GM12864 (cell line): ENCODE measurements at places on chromosomes 16 and 17.

GRCh38 chr16:14445937-14446715, 183.9 kb downstream of the PARN start:
- DNase-seq, result no peak

GRCh38 chr17:15782866-15783265, 50.8 kb downstream of the TBC1D26 start:
- no peak for DNase-seq

- DNase-seq, result no peak
Measured at GRCh38 chr17:39325528-39326240, 75.7 kb downstream of the FBXL20 start.

- DNase-seq, result no peak
Measured at GRCh38 chr17:81339191-81339533, 44.1 kb upstream of the SLC38A10 start.

DNA sequence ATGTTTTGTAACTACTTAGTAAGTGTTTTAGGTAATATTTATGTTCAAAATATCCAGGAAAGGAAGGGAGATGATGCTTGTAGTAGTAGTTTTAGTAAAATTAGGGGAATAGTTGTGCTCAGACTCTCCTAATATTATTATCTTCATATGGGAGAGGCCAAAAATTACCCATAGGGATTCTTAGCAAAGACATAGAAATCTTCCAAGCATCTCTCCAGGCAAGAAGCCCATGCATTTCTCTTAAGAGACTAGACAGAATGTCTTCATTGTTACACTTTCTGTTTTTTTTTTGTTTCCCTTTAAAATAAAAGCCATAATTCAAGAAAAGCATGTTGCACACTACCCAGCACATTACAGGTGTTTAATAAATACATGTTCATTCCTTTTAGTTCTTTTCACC, 180.6 kb downstream of the CYB561 start:
- DNase-seq, result no peak

- DNase-seq, result no peak
Measured at GRCh38 chr16:83470416-83470815, 337.4 kb upstream of the HSBP1 start.

- peak; percentile 61 for DNase-seq
Measured at GRCh38 chr16:79628501-79628975, 28.0 kb upstream of the MAF start.

DNA sequence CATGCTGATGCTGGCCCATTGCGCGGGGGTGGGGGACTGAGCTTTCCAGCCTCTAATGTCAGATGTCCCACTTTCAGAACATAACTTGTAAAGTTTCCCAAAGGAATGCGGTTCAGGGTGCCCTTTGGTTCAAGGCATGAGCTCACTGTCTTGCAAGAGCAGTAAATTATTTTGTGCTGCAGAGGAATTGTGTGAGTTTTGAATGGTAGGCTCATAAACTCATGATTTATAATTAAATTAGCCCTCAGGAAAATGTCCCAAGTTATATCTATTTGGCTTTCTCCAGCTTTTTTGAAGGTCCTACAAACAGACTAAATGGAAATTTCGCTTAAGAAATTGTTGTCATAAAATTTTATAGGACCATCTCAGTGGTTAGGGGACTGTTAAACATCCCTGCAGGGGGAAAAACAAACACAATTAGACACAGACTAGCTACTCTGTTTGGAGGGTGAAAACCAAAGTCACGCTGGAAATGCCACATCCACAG, 321.8 kb downstream of the HS3ST3B1 start:
- DNase-seq, result no peak

DNA sequence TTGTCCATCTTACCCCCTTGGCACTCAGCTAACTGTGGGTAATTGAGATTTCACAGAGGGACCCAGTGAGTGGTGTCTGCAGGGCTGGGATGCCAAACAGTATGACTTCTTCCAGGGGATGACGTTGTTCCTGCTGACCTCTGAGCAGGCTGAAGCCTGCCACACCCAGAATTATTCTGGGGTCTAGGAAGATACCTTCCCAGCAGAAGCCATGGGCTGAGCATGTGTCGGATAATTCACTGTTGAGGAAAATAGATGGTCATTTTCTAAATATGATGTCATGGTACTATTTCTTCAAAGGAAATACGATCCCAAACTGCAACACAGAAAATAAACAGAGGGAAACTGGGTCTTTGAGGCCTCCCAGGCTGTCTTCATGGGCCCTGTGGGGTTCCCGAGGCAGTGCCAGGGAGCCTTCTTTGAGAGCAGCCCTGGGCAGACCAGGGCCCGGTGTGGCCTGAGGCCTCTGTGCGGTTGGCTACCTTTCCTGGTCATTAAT, 17.4 kb downstream of the WNT9B start:
- no peak for DNase-seq

DNA sequence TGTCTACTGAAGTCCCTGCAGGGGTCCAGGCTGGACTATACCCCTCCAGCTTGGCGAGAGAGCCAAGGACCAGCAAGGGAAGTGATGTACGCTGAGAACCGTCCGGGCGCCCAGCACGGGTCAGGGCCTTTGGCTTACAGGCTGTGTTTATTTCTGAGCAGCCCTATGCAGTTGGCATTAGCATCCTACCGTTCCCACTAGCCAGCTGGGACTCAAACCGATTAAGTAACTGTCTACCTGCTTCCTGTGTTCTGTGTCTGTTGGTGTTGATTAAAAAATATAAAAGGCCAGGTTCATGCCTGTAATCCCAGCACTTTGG, 73.8 kb downstream of the CMIP start:
- no peak for DNase-seq

- no peak for DNase-seq
Measured at GRCh38 chr17:17855976-17856375, 19.2 kb upstream of the SREBF1 start.

DNA sequence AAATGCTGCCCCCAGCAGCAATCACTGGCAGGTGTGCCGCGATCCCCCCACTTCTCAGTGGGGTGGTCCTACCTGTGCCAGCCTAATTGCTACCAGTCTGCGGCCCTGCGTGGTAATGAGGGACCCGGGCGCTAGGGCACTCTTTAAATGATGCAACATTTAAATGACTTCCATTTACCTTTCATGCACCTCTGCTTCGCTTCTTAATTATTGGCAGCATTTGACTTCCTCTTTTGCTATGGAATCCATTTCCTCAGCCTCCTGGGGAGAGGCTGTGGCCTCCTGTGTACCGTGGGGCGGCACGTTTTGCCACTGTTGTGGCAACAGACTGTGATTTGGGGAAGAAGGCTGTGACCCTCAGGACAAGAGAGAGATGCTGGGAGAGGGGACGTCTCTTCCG, 86.1 kb downstream of the RPA1 start:
- no peak for DNase-seq

- DNase-seq, result no peak
Measured at GRCh38 chr16:56667581-56668571, at the start of gene MT1G. TSS of gene MT1G (minus strand) at chr16:56668065. CDS start at chr16:56667993, 72 bp downstream.

GRCh38 chr16:81782236-81782635, 3.1 kb downstream of the PLCG2 start:
- DNase-seq, result no peak

GRCh38 chr16:19875900-19876299, 8.7 kb downstream of the GPRC5B start:
- no peak for DNase-seq

DNA sequence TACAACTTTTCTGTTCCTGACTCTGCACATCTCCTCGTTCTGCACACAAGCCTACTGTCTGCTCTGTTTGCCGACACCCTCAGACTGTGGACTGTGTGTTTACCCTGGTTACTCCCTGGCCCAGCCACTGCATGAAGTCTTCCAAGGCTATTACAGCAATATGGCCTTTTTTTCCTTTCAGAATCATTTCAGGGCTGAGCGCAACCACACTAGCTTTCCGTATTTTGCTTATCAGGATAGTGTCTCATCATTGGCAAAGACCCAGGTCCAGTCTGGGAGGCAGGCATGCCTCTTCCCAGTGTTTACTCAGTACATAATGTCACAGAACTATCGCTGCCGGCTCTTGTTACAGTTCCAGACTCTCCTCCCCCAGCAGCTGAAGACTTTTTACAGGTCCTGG, 10.1 kb downstream of the DNAH9 start:
- DNase-seq, result no peak

- DNase-seq, result no peak
Measured at GRCh38 chr16:88941913-88942909, 34.8 kb downstream of the CBFA2T3 start.

- no peak for DNase-seq
Measured at GRCh38 chr16:50274326-50275097, 8.2 kb downstream of the ADCY7 start.

- no peak for DNase-seq
Measured at GRCh38 chr16:81908466-81909262, 102.6 kb downstream of the SDR42E1 start.

GRCh38 chr17:43579566-43580140, 33.5 kb upstream of the ETV4 start:
- no peak for DNase-seq

- DNase-seq, result no peak
Measured at GRCh38 chr17:38603786-38604478, 1.8 kb downstream of the SRCIN1 start.

DNA sequence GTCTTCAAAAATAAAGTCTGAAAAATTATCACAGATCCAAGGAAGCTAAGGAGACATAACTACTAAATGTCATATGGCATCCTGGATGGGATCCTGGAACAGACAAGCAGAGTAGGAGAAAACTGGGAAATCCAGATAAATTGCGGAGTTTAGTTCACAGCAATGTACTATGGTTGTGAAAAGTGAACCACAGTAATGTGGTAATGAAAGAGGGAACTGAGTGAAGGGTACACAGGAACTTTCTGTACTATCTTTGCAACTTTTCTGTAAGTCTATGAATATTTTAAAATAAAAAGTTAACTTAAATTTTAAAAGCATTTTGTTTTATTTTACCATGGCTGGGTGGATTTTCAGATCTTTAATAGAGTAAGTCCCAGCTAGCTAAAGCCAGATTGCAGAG, 16.3 kb downstream of the SLFN12L start:
- no peak for DNase-seq

DNA sequence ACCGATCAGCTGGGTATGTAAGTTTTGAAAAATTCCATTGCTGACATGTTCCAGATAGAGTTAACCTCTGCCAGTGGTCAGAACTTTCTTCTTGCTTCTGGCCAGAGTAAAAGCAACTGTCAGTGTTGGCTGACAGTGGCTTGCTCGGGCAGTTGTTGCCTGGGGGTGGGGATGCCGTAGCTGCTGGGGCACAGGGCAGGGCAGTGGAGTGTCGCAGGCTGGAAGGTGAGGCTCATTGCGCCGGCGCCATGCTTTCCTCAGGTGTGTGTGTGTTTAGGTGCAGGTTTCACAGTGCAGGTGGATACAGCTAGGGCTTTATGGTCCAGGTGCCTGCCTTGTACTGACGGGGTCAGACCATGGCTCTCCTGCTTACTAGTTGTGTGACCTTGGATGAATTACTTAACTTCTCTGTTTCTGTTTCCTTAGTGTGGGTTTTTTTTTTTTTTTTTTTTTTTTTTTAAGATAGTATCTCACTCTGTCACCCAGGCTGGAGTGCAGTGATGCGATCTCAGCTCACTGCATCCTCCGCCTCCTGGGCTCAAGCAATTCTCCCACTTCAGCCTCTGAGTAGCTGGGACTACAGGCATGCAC, 156.4 kb downstream of the SNX29 start:
- no peak for DNase-seq

GRCh38 chr16:75576384-75576811, 10.2 kb downstream of the GABARAPL2 start:
- DNase-seq, result peak; percentile 34

- DNase-seq, result no peak
Measured at GRCh38 chr17:43918026-43918389, 10.7 kb upstream of the MPP2 start.

DNA sequence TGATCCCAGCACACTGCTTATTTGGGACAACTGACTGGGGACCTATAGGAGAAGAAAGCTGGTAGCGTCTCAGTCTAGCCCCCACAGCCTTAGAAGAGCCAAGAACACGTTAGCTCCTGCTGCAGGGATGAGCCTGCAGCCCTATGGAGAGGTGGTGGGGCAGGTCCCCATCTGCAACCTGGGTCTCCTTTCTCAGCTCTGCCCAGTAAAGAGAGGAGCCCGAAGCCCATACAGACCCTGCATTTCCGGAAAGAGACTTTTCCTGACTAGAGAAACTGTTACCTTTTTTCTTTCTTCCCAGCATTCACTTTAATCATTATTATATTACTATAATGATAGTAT, 788 bp downstream of the METTL22 start:
- DNase-seq, result no peak

- DNase-seq, result no peak
Measured at GRCh38 chr17:29566473-29567303, at the start of gene ABHD15. TSS of gene ABHD15 (minus strand) at chr17:29567037. CDS start at chr17:29566966, 71 bp downstream.

- DNase-seq, result no peak
Measured at GRCh38 chr16:72159386-72159785, 12.6 kb downstream of the PMFBP1 start.

GRCh38 chr16:78446486-78446885, 347.0 kb downstream of the WWOX start:
- no peak for DNase-seq

DNA sequence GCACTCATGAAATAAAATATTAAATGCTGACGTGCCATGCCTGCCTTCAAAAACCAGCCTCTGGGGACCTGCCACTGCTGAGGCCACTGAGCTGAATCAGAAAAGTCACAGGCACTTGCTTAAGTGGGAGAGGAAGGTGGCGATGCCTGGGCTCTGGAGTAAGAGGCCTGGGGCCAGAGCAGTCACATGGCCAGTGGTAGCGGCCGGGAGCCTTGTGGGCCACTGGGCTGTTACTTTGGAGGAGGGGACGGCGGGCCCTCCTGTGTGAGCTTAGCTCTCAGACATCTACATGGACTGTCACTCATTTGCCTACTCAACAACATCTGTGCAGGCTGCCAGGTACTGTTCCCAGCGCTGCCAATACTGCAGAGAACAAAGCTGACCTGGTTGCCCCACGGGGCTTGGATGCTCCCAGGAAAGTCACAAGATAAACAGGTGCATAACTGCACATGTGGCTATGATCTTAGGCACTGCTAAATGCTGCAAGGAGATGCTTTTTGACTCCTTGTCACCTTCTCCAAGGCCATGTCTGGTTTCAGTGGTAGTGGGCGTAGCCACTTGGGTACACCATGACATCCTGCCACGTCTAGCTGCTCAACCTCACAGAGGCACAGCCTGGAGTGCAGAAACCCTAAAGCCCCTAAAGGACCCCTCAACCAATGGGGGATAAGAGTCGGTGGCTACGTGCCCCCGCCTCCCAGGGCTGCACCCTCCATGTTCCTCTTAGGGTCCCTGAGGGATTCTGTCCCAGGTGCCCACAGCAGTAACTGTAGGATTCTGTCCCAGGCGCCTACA, 11.6 kb downstream of the COTL1 start:
- DNase-seq, result no peak

GRCh38 chr17:70987867-70988340, 818.6 kb downstream of the KCNJ2 start:
- no peak for DNase-seq

GRCh38 chr17:70388326-70388725, 219.0 kb downstream of the KCNJ2 start:
- no peak for DNase-seq

- DNase-seq, result no peak
Measured at GRCh38 chr16:12646098-12646489, 157.6 kb downstream of the CPPED1 start.

- DNase-seq, result no peak
Measured at GRCh38 chr17:3946711-3947235, 17.5 kb downstream of the ATP2A3 start.

- DNase-seq, result no peak
Measured at GRCh38 chr17:21235921-21236320, 17.3 kb downstream of the NATD1 start.

GRCh38 chr17:31584438-31585279, 193.2 kb downstream of the RAB11FIP4 start:
- no peak for DNase-seq

- DNase-seq, result no peak
Measured at GRCh38 chr17:31171701-31172100, 76.9 kb downstream of the NF1 start.

- DNase-seq, result no peak
Measured at GRCh38 chr16:4918781-4919251, 18.1 kb downstream of the PPL start.

GRCh38 chr17:42904110-42904469, 3.5 kb downstream of the G6PC1 start:
- DNase-seq, result no peak
